ENCODE measurements at places on chromosomes 5 and 9. TPM values are rescaled to one million over a fixed set of nuclear protein-coding genes. Genes with fewer than 3 reads are reported as not detected.

SPTAN1 gene
- polyA plus RNA-seq, result 247 TPM

OR1J2 gene
- not detected for polyA plus RNA-seq

ADAMTS6 gene
- 0.89 TPM for polyA plus RNA-seq

CD180 gene
- polyA plus RNA-seq, result 0.92 TPM

GMCL2 gene
- not detected for polyA plus RNA-seq

AK8 gene
- 0.37 TPM for polyA plus RNA-seq

SVEP1 gene
- 16.9 TPM for polyA plus RNA-seq

PCDHA1 gene
- polyA plus RNA-seq, result 0.10 TPM

PCBD2 gene
- 10.2 TPM for polyA plus RNA-seq

GAS1 gene
- polyA plus RNA-seq, result 64.7 TPM

SLC1A1 gene
- polyA plus RNA-seq, result 0.22 TPM

PSAT1 gene
- 28.7 TPM for polyA plus RNA-seq

CDX1 gene
- 0.24 TPM for polyA plus RNA-seq

ZNF79 gene
- 4.3 TPM for polyA plus RNA-seq

LCN1 gene
- not detected for polyA plus RNA-seq

CKMT2 gene
- polyA plus RNA-seq, result 102 TPM

PCDHA10 gene
- polyA plus RNA-seq, result 0.05 TPM

ANKRD31 gene
- 0.13 TPM for polyA plus RNA-seq

DYNC2I2 gene
- polyA plus RNA-seq, result 42.1 TPM

DMRT3 gene
- polyA plus RNA-seq, result 0.38 TPM

BSPRY gene
- polyA plus RNA-seq, result 0.29 TPM

SV2C gene
- 0.08 TPM for polyA plus RNA-seq

MYMK gene
- 58.2 TPM for polyA plus RNA-seq

DBH gene
- 0.72 TPM for polyA plus RNA-seq

SPAG8 gene
- 2.3 TPM for polyA plus RNA-seq

CCL27 gene
- 0.51 TPM for polyA plus RNA-seq

NUTM2G gene
- polyA plus RNA-seq, result 0.82 TPM
